ENCODE measurements at places on chromosomes 13 and 19.

DNA sequence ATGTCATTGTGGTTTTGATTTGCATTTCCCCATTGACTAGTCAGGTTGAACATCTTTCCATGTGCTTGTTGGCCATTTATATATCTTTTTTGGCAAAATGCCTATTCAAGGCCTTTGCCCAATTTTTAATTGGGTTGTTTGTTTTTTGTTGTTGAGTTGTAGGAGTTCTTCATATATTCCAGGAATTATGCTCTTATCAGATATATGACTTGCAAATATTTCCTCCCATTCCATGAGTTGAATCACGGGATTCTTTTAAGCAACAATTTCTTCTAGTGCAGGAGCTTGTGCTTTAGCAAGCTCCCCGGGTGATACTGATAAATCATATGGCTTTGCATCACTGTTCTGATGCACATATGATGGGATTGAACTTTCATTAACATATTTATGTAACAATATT lies 47.0 kb upstream of the FLT1 start:
- DNase-seq, result no peak

GRCh38 chr13:48424212-48424611 lies 11.3 kb upstream of the LPAR6 start:
- no peak for DNase-seq

DNA sequence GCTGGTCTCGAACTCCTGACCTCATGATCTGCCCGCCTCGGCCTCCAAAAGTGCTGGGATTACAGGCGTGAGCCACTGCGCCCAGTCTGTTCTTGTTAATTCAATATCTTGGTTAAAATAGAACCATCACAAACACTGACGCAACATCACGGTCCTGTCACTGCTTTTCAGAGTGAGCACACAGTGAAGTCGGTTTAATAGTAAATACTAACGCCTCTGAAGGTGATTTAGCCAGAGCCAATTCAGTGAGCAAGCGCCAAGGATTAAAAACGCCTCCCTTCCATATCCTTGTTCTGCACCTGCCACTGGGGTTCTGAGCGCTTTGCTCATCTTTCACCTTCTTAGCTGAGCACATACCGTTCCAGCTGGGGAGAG lies 30.3 kb downstream of the LAMP1 start:
- no peak for DNase-seq

GRCh38 chr19:55360902-55361301 lies 2.2 kb downstream of the GARIN5B start:
- DNase-seq, result no peak

DNA sequence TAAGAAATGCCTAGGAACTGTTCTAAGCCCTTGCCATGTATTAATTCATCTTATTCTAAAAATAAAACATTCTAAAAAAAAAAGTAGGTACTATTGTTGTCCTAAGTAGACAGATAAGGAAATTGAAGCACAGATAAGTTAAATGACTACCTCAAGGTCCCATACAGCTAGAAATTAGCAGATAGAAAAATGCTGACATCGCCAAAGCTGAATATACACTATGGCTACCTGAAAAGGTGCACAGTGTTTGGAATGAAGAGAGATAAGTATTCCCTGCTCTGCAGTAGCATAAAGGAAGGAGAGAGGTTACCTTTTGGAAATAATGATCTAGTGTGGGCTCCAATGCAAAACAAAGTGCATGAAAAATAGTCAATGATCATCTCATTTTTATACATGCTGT lies 65.3 kb downstream of the DCT start:
- DNase-seq, result no peak

DNA sequence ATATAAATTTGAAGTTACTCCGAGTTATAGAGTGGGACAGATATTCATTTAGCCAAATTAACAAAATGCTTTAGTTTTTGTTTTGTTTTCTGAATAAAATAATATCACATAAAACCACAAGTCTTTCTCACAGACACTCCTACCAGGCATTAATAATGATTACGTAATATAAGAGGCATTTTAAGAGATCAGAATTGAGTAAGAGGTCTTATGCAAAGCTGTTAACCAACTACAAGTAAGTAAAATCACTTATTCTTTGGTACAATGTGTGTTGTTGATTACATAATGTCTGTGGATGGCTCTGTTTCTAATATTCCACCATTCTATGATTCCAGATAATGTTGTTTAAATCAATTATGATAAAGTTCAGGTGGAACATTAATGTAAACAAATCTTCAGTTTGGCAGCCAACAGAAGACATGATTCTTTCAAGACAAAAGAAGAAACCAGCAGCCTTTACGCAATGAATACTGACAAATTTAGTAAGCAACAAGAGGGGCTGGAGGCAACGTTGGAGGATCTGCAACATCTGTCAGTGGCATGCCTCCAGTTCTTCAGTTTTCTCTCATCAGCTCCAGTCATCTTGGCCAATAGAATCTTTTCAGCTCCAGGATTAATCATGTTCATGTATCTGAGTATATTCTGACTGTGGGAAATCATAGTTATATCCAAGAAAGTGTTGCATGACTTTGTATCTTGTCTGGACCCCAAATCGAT lies 403.8 kb downstream of the SLITRK5 start:
- no peak for DNase-seq

GRCh38 chr19:51477344-51477743 lies 995 bp upstream of the CEACAM18 start:
- no peak for DNase-seq
